ENCODE measurements at places on chromosomes 1 and 21.

DNA sequence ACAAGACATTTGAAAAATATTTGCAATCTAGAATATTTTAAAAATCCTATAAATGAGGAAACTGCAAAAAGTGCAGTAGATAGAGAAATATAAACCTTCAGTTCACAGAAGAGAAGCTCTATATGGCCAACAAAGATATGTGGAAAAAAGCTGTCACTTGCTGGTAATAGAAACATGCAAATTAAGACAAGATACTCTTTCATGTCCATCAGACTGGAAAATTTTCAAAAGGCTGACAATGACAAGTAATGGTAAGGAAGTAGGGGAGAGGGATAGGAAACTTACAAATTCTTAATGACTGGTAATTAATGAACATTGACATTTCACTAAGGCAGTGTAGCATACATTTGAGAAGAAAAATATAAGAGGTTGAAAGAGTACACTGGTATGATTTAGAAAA lies 147.9 kb downstream of the MRPL39 start:
- H3K4me3 ChIP-seq, result no peak overlapping the region
- no peaks in the 10 kb centered on the region for H3K27me3 ChIP-seq
- DNase-seq, result no peak
- peaks cover 5% of the 10 kb centered on the region for H3K4me1 ChIP-seq
- H3K36me3 ChIP-seq, result no peaks in the 10 kb centered on the region

- no peak for DNase-seq
- H3K4me1 ChIP-seq, result peaks cover 3% of the 10 kb centered on the region
- peaks cover 12% of the 10 kb centered on the region for H3K36me3 ChIP-seq
Measured at GRCh38 chr21:33578214-33578613, 10.3 kb downstream of the DONSON start.

GRCh38 chr1:108583757-108584427 lies 24.0 kb downstream of the EEIG2 start:
- no peaks in the 10 kb centered on the region for H3K36me3 ChIP-seq
- H3K4me1 ChIP-seq, result peaks cover 28% of the 10 kb centered on the region
- H3K27me3 ChIP-seq, result no peaks in the 10 kb centered on the region
- DNase-seq, result no peak

DNA sequence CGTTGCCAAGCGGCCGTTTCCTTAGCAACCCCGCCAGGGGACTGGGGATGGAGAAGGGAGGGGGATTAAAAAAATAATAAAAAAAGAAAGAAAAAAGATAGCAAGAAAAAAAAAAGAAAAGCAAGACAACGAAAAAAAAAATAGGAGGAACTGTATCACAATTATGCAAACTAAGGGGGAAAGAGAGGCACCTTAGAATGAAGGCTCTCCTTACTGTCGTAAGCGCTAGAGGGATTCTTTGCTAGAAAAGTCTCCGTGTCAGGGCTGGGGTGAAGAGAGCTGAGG lies 625 bp upstream of the NEGR1 start:
- H3K4me1 ChIP-seq, result peaks cover 12% of the 10 kb centered on the region
- H3K36me3 ChIP-seq, result no peaks in the 10 kb centered on the region
- no peak for DNase-seq
- H3K27ac ChIP-seq, result peak overlapping the region; percentile 96
- H3K27me3 ChIP-seq, result no peaks in the 10 kb centered on the region
- H3K4me3 ChIP-seq, result peak overlapping the region; percentile 93

GRCh38 chr1:172360985-172361384 lies 59.5 kb upstream of the C1orf105 start:
- H3K27ac ChIP-seq, result no peak overlapping the region
- no peaks in the 10 kb centered on the region for H3K36me3 ChIP-seq
- H3K4me3 ChIP-seq, result no peak overlapping the region
- peak; percentile 24 for DNase-seq
- H3K4me1 ChIP-seq, result peaks cover 35% of the 10 kb centered on the region
- H3K27me3 ChIP-seq, result no peaks in the 10 kb centered on the region

GRCh38 chr1:62024690-62025089 lies 170.0 kb upstream of the L1TD1 start:
- H3K4me1 ChIP-seq, result no peaks in the 10 kb centered on the region
- no peak for DNase-seq
- no peak overlapping the region for H3K27ac ChIP-seq
- H3K36me3 ChIP-seq, result no peaks in the 10 kb centered on the region

- no peak for DNase-seq
- H3K4me3 ChIP-seq, result no peak overlapping the region
- no peak overlapping the region for H3K27ac ChIP-seq
- no peaks in the 10 kb centered on the region for H3K36me3 ChIP-seq
Measured at GRCh38 chr1:187838335-187839293, 1009.9 kb downstream of the PLA2G4A start.

DNA sequence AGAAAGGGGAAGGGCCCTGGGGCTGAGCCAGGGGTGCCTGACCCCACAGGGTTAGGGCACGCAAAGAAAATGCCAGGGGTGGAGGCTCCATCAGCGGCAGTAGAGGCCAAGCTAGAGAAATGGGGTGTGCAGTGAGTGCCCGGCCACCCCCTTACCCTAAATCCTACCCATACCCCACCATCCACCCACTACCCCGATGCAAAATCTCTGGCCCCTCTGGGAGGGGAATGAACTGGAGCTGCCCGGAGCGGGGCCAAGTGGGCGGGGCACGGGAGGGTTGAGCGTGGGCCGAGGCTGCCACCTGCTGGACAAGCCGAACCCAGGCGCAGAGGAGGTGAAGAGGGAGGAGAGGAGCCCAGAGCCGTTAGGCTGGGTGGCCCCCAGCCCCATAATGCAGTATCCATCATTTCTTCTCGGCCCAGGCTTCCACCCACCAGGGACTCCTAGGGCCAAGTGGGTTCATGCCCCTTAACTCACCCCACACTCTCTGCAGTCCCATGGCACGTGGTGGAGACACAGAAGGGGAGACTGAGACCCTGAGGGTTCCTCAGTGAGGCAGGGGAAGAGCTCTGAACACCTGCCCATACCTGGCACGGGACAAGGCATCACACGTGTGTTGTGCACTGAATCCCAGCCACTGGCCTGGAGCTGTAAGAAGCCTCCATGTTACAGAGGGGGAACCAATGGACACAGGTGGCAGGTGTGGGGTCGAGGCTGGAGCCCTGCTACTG lies 1.4 kb upstream of the C1QC start:
- no peak overlapping the region for H3K4me3 ChIP-seq
- peak; percentile 62 for DNase-seq
- H3K4me1 ChIP-seq, result no peaks in the 10 kb centered on the region
- H3K27ac ChIP-seq, result no peak overlapping the region
- H3K27me3 ChIP-seq, result no peaks in the 10 kb centered on the region

DNA sequence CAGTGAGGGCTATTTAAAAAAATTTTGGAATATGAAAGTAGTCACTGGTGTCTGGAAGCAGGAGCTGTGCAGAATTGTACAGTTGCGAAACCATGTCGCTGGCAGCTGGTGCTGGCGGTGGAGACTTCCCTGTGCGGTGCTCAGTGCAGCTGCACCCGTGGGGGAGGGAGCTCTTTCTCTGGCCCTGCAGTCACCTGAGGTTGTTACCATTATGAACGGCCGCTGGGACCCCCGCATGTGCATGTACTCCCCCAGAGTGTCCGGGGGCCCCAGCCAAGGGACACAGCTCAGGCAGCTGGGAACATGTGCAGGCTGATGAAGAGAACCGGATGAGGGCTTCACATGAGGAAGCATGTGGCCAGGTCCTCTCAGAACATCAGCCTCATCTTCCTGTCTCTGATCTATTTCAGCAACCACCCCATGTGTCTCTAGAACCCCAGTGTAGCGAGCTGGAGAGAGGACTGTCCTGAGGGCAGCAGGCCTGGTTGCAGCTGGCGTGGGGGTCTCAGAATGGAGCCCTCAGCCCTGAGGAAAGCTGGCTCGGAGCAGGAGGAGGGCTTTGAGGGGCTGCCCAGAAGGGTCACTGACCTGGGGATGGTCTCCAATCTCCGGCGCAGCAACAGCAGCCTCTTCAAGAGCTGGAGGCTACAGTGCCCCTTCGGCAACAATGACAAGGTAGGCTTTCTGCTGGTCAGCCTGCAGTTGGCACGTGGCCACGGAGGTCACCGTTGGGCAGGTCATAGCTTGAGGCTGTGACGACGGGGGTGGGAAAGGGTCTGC lies at the start of gene TRPM2:
TSS of gene TRPM2 (plus strand) at position 431 of the 780 bp plus-strand sequence. CDS start at position 511, 80 bp downstream.
- no peak within 1 kb of the TSS for H3K27ac ChIP-seq
- H3K27me3 ChIP-seq, result no peaks in the 10 kb centered on the region
- peaks cover 51% of the 10 kb centered on the region for H3K4me1 ChIP-seq
- DNase-seq, result peak; percentile 41

DNA sequence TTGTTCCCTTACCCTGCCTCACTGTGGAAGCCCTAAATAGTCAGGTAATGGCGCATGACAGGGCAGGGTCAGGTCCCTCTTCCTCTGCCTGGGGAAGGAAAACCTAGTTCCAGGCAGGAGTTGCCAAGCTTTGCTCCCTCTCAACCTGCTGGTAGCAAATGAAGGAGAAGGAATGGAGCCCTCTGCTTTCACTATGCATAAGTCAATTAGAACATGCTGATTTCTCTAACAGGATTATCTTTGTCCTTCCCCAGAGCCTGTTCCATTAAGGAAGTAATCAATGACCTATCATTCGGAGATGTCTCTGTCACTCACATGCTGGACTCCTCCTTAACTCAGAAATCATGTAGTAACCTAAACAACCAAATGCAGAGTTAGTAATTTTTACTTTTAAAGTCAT lies 161.8 kb upstream of the NFIA start:
- H3K27me3 ChIP-seq, result no peaks in the 10 kb centered on the region
- no peak for DNase-seq
- H3K4me3 ChIP-seq, result no peak overlapping the region
- H3K36me3 ChIP-seq, result no peaks in the 10 kb centered on the region

DNA sequence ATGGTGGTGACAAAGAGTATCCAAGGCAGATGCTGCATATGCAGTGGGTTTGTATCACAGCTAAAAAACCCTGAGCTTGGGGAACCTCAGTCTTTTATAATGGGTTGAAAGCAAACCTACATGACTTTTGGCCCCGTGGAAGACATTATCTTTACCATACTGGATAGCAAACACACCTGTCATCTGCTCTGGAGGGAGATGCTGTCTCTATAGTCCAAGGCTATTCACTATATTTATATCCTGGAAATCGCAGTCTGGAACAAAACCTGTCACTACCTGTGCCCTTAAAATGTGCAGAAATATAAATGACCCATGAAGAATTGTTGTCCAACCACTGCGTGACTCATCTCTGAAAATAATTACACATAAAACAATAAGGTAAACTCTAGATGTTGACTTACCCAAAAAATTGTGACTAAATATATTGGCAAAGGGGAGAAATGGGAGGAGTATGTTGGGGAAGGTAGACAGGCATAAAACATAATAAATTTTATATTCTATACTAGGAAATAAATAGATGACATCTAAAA lies 121.0 kb upstream of the CXADR start:
- H3K27me3 ChIP-seq, result no peaks in the 10 kb centered on the region
- no peak overlapping the region for H3K27ac ChIP-seq
- DNase-seq, result no peak
- H3K4me1 ChIP-seq, result no peaks in the 10 kb centered on the region
- H3K4me3 ChIP-seq, result no peak overlapping the region

- no peak overlapping the region for H3K4me3 ChIP-seq
- no peaks in the 10 kb centered on the region for H3K36me3 ChIP-seq
- peaks cover under 1% of the 10 kb centered on the region for H3K27me3 ChIP-seq
- no peak for DNase-seq
Measured at GRCh38 chr1:23645338-23645737, 46.3 kb upstream of the RPL11 start.

DNA sequence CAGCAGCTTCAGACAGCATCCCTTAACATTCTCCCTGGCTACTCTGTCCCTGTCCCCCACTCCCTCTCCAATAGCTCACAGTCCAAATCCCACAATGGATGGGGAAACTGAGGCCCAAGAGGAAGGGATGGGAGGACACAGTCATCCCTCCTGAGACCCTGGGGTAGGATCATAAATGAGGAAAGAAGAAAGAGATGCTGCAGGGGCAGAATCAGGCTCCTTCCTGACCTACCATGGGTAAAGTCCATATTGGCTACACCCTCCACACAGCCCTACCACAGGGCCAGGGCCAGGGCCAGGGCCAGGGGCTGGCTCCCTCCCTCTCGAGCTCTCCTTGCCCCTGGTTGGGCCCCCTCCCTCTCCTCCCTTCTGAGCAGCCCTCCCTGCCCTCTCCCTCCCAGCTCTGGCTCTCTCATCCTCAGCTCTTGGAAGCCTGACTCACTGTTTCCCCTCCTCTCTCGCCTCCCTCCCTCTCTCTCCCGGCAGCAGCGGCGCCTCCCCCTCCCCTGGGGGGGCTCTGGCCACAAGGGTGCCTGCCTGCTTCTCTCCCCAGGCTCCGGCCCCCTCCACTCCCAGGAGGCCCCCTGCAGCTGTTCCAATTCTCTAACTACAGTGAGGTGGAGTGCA lies 4.9 kb downstream of the AHDC1 start:
- H3K4me3 ChIP-seq, result peak overlapping the region; percentile 50
- no peaks in the 10 kb centered on the region for H3K36me3 ChIP-seq
- peaks cover 77% of the 10 kb centered on the region for H3K4me1 ChIP-seq

GRCh38 chr1:156698995-156699394 lies 6.4 kb downstream of the CRABP2 start:
- no peak for DNase-seq
- peaks cover 21% of the 10 kb centered on the region for H3K27me3 ChIP-seq
- H3K4me3 ChIP-seq, result no peak overlapping the region
- no peak overlapping the region for H3K27ac ChIP-seq
- peaks cover 2% of the 10 kb centered on the region for H3K4me1 ChIP-seq
- no peaks in the 10 kb centered on the region for H3K36me3 ChIP-seq

DNA sequence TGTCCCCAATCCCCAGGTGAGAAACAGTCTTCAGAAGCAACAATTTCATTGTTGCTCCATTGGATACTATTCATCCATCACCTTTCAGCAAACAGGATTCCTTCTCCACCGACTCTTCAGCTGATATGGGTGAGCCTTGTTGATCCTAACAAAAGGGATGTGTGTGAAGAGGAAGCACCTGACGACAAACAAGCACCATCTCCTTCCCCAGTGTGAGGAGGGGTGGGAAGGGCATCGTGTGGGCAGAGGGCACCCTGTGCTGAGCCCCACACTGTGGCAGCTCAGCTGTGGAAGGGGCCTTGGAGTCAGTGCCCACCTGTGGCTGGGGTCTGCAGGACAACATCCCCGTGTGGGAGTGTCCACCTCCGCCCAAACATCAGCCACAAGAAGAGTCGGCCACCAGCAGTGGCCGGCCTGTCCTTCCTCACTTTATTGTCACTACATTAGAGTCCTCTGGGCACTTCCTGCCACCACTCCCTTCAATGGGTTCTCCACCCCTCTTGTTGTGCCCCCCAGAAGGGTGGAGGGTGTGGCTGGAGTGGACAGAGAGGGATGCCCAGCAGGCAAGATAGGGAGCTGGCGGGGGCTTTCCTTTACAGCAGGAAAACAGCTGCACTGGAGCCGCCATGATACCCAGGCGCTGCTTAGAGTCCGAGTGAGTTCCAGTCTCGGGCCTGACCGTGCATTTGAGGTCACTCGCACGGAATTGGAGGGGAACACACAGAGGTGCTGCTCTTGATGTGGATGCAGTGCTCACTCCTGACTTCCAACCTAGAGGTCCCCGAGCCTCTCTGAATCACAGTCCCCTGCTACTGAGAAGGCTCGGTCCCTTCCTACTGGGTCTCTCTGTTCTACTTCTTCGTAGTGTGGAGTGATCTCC lies 40.9 kb downstream of the VPS26C start:
- H3K36me3 ChIP-seq, result peaks cover 37% of the 10 kb centered on the region
- peak overlapping the region; percentile 67 for H3K4me3 ChIP-seq
- peak overlapping the region; percentile 74 for H3K27ac ChIP-seq
- peaks cover 50% of the 10 kb centered on the region for H3K4me1 ChIP-seq
- no peak for DNase-seq
- H3K27me3 ChIP-seq, result no peaks in the 10 kb centered on the region

- H3K27me3 ChIP-seq, result no peaks in the 10 kb centered on the region
- H3K4me3 ChIP-seq, result no peak overlapping the region
- H3K36me3 ChIP-seq, result no peaks in the 10 kb centered on the region
- DNase-seq, result no peak
- H3K4me1 ChIP-seq, result peaks cover 5% of the 10 kb centered on the region
- H3K27ac ChIP-seq, result no peak overlapping the region
Measured at GRCh38 chr1:47406966-47407365, 9.1 kb upstream of the FOXE3 start.

Measured in common myeloid progenitor, CD34-positive (primary cell).